ENCODE measurements at places on chromosomes 7 and 10.

GRCh38 chr7:140619176-140619575 lies 21.4 kb downstream of the DENND2A start:
- DNase-seq = no peak

DNA sequence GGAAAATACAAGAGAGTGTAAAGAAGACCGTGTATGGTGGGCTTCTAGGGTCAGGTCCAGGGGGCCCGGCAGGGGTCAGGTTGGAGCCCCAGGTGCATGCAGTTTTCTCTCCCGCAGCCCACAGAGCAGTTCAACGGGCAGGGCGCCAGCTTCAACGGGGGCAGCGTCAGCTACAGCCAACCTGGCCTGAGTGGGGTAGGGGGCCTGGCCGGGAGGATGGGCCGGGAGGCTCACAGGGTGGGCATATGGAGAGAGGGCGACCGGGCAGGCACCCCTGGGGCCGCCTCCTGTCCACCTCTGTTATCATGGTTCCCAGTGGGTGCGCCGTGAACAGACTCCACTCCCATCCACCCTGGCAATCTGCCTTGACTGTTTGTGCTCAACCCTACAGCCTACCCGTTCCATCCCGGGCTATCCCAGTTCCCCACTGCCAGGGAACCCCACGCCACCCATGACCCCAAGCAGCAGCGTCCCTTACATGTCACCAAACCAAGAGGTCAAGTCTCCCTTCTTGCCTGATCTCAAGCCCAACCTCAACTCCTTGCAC lies 11.5 kb downstream of the ZMIZ2 start:
- DNase-seq = no peak

- no peak for DNase-seq
These were observed 65.1 kb downstream of the CLEC2L start for GRCh38 chr7:139588632-139589031.

DNA sequence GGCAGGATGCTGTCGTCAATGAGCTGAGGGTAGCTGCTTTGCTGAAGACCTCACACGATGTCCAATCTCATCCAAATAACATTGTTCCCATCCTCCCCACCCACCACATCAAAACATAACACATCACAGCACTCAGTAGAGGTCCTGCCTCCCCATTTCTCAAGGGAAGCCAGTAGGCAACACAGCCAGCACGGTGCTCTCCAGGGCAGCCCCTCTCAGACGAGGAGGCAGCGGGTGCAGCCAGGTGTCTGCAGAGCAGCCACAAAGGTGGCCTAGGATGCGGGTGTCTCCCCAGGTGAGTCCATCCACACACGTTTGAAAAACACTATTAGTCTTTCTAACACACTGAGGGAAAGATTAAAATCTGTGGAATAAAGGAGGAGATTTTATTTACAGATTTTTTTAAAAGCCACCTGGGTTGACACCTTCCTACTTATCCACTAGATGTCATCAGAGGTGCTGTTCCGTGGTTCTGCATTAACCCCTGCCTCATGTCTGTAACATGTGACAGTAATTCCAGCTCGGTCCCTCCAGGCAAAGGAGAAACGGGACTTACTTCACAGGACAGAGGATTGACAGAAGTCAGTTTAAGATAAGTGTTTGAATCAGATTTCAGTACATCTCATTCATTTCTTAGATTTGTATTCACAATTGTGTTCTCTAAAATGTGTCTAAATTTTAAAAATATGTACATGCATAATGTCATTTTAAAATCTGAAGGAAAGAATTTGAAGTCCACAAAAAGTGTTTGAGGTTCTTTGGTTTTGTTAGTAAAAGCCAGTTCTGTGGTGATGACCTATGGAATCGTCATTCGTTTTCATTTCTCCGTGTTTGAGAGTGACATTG lies 68.0 kb downstream of the LANCL2 start:
- DNase-seq = no peak

- DNase-seq = peak; percentile 75
These were observed 32.5 kb downstream of the C7orf33 start for GRCh38 chr7:148622887-148623585.

GRCh38 chr7:126689037-126689436 lies 563.7 kb downstream of the GRM8 start:
- DNase-seq = no peak

DNA sequence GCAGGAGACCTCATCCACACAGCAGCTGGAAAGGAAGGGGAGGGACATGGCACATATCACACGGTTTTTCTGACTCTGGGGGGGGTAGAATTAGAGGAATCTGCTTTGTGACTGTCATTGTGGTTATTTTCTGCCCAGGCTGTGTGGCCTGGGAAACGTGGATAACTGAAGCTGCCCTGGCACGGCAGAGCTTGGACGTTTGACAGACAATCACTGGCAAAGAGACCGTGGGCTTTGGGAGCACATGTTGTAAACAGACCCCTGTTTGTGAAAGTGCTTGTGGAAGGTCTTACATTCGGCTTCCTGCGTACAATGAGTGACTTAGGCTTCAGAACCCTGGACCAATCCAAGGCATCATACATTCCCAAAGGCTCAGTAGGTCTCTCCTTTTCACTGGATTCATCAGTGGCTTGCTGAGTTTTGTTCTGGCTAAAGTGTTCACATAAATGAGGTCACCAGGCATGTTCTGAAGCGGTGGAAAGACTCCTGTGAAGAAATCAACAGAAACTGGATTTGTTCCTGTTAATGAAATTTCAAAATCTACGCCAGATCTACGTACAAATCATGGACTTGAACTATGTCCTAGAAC lies 188.2 kb downstream of the TEX36 start:
- no peak for DNase-seq

- peak; percentile 100 for DNase-seq
These were observed 69.3 kb downstream of the ETV1 start for GRCh38 chr7:13920053-13920697.

- no peak for DNase-seq
These were observed 11.0 kb downstream of the TWIST1 start for GRCh38 chr7:19106241-19107080.

DNA sequence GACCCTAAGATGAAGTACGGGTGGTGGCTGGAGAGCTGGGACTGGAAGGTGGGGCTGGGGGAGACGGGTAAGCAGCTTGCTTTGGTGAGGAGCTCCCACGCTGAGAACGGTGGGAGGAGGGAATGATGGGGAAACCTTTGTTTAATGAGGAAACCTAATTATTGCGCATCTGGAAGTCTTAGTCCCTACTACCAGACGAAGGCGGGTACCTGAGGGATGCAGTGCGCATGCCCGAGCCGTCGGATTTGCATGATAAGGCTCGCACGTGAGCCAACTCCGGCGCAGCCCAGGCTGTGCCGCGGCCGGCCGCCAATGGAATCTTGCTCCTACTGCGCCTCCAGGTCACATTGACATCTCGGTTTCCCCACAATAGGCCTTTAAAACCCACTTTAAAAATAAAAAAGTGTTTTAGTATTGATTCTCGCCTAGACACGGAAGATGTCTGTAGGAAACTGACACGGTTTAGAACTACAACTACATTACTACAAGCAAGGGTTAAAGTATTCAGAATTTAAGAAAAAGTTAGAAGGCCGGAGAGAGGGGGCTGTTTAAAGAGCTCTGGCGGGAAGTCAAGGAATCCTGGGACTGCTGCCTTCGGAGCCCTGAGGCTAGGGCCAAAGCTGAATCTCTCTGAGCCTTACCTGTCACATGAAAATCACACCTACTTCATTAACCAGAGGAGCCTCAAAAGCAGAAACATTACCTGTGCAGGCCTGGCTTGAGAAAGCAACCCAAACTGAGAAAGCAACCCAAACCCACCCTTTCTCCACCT lies 12.1 kb upstream of the DLX6 start:
- DNase-seq = no peak
